ENCODE measurements at places on chromosomes 4 and X. TPM values are rescaled to one million over a fixed set of nuclear protein-coding genes. Genes with fewer than 3 reads are reported as not detected.

- peaks cover 37% of the 10 kb centered on the region for H3K36me3 ChIP-seq
- H3K27ac ChIP-seq = no peak overlapping the region
Observed at GRCh38 chr4:158877069-158877468, 108.2 kb downstream of the FNIP2 start.

DNA sequence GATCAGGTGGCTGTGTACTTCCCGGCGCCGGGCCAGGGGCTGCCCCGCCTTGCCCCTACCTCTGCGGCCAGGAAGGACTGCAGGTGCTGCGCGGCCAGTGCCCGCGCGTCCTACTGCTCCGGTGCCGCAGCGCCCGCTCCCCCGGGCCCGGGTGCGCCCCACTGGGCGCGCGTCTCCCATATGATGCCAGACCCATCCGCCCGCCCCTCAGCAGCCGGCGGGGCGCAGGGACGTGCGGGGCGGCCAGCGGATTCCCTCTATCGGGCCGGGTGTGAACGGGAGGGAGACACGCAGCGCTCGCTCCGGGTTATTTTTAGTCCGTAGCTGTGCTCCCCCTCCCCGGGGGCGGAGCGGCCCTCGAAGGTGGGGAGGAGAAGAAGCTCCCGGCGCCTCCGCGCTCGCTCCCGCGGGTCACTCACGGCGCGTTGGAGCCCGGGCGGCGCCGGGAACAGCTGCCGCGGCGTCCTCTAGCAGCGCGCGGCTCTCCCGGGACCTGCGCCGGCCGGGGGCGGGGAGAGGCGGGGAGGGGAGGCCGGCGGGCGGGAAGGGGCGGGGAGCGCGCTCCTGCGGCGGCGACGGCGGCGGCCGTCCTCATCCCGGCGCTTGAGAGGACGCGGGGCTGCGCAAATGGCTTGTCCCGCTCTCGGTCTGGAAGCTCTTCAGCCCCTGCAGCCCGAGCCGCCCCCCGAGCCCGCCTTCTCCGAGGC lies 103.6 kb downstream of the UCHL1 start:
- no peak overlapping the region for H3K27ac ChIP-seq
- H3K36me3 ChIP-seq = no peaks in the 10 kb centered on the region
- H3K4me3 ChIP-seq = no peak overlapping the region
- H3K4me1 ChIP-seq = no peaks in the 10 kb centered on the region

Gene CT47B1
- not detected for total RNA-seq

DNA sequence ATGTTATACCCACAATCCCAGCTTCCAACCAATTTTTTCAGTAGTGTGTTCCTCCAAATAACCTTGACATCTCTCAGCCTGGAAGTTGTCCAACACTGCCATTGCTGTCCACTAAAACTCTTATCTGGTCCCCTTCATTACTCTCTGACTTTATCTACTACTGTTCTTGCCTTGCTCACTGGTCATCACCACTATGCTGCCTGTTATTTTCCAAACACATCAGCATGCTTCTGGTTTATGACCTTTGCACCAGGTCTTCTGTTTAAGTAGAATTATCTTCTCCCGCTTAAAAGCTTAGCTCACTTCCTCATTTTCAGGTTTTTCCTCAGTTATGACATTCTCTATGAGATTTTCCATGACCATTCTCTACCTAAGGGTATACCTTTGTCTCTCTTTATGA lies 5.5 kb downstream of the ELMOD2 start:
- no peak overlapping the region for H3K4me3 ChIP-seq
- no peaks in the 10 kb centered on the region for H3K27me3 ChIP-seq
- H3K4me1 ChIP-seq = peaks cover 12% of the 10 kb centered on the region
- DNase-seq = no peak
- H3K36me3 ChIP-seq = peaks cover 12% of the 10 kb centered on the region
- H3K27ac ChIP-seq = no peak overlapping the region

DNA sequence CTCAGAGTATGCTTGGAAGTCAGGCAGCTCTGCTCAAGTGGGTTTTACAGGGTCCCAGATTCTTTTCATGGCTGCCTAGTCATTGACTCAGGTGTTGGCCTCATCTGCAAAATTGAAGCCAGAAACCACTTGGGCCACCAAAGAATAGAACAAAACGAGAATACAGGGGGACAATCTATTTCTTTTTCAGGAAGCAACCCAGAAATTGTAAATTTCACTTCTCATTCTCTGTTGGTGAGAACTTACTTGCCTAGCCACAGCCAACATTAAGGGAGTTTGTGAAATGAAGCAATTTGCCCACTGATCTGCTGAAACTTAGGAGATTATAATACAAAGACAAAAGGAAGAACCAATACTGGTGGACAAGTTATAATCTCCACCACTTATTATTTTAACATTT lies 8.6 kb upstream of the TKTL2 start:
- no peaks in the 10 kb centered on the region for H3K36me3 ChIP-seq
- no peak for DNase-seq
- no peak overlapping the region for H3K27ac ChIP-seq
- no peak overlapping the region for H3K4me3 ChIP-seq
- H3K27me3 ChIP-seq = peaks cover 12% of the 10 kb centered on the region

Gene ASB11
- total RNA-seq = not detected

Gene DYNLT3
- 15.3 TPM for total RNA-seq

DNA sequence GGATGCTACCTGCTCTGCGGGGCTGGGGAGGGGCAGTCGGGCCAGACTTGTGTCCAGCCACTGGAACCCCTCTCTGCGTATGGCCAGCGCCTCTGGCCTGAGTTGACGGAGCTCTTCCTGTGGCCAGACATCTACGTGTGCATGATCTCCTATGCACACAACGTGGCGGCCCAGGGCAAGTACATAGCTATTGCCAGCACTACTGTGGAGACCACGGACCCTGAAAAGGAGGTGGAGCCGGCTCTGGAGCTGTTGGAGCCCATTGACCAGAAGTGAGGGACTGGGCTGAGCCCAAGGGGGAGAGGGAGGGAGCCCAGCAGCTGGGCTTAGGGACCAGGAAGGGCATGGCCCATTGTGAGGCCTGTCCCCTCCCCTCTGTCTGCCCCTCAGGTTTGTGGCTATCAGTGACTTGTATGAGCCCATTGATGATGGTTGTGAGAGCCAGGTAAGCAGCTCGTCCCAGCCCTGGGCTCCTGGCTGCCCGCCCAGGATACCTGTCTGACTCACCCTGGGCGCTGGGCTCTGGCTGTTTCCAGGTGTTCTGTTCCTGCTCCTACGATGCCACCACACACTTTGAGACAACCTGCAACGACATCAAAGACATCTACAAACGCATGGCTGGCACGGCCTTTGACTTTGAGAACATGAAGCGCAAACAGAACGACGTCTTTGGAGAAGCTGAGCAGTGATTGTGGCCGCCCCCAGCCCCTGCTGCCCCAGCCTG lies 1.8 kb upstream of the FAM50A start:
- H3K4me1 ChIP-seq = no peaks in the 10 kb centered on the region
- H3K4me3 ChIP-seq = no peak overlapping the region
- DNase-seq = no peak
- peaks cover 10% of the 10 kb centered on the region for H3K36me3 ChIP-seq
- H3K27ac ChIP-seq = no peak overlapping the region
- H3K27me3 ChIP-seq = no peaks in the 10 kb centered on the region

DNA sequence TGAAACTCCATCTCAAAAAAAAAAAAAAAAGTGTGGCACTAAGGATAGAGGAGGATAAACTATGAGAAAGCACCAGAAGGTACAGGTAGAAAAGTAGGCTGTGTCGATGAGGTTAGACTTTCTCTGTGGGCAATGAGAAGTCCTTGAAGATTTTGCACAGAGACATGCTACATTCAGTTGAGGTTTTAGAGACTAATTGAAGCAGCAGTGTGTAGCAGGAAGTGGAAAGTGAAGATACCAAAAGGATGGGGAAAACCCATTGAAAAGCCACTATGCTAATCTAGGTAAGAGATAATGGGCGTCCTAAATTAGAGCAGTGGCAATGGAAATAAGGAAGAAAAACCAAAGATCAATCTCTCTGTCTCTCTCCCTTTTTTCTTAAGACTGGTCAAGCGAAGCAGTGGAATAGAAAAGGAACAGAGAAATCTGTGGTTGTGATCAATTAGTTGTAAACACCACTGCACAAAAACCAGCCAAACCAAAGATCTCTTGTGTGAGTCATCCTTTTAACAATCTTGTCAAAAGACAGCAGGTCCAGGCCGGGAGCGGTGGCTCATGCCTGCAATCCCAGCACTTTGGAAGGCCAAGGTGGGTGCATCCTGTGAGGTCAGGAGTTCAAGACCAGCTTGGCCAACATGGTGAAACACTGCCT lies 3.5 kb downstream of the SPINK2 start:
- H3K27ac ChIP-seq = peak overlapping the region; percentile 57
- H3K36me3 ChIP-seq = no peaks in the 10 kb centered on the region
- H3K27me3 ChIP-seq = peaks cover 50% of the 10 kb centered on the region
- no peak overlapping the region for H3K4me3 ChIP-seq

Gene ATOH1
- not detected for total RNA-seq

Gene CFAP99
- total RNA-seq = not detected

DNA sequence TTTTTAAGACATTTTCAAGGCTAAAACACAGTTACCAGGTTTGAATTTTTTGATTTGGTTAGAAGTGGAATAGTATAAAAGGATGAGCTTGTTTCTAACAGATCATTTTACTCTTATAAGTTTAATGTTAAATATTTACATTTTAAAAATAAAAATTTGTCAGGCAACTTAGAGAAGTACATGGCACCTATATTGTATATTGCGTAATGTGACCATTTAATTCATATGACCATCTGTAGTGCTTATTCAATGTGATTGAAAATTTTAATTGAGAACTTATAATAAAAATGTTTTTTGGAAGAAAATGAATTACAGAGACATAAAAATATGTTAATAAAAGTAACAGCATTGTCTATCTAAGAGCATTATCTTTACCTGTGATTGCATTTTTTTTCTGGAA lies 1632.4 kb downstream of the RPA4 start:
- no peaks in the 10 kb centered on the region for H3K4me1 ChIP-seq
- H3K27ac ChIP-seq = no peak overlapping the region
- no peak overlapping the region for H3K4me3 ChIP-seq
- H3K36me3 ChIP-seq = no peaks in the 10 kb centered on the region
- no peaks in the 10 kb centered on the region for H3K27me3 ChIP-seq

GRCh38 chr4:173489514-173489913 lies 40.5 kb downstream of the HAND2 start:
- no peak for DNase-seq
- H3K4me3 ChIP-seq = no peak overlapping the region
- H3K36me3 ChIP-seq = no peaks in the 10 kb centered on the region
- peaks cover 6% of the 10 kb centered on the region for H3K27me3 ChIP-seq

DNA sequence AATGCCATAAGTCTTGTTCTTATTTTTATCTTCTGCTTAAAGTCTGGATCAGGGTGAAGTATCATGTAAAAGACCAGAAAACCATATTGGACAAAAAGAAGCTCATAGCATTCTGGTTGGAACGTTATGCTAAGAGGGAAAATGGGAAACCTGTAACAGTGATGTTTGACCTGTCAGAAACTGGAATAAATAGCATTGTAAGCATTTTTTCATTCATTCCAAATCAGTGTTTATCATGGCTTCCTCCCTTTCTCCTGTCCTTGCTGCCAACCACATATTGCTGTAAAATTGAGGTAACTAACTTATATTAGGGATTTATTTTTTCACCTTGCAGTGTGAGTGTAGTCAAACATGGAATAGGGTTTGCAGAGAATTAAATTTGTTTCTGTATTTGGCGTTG lies 23.8 kb downstream of the MOSPD2 start:
- H3K27ac ChIP-seq = no peak overlapping the region
- no peak for DNase-seq
- peaks cover 20% of the 10 kb centered on the region for H3K36me3 ChIP-seq
- H3K27me3 ChIP-seq = no peaks in the 10 kb centered on the region

DNA sequence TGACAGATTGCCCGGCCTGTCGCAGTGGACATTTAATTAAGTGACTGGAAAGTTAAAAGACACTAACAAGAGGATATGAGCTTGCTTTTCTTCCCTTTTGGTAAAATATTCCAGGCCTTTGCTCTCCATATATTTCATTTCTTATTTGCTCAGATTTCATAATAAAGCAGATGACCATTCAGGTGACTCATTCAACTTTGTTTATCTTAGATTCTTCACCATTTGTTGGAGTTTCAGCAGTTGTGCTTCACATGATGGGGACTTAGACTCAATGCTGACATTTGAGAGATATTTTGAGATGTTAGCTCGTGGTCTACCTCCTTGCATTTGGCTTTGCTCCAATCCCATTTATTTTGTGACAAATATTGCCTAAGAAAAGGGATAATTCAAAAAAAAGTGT lies 312.2 kb downstream of the ARHGAP24 start:
- H3K27ac ChIP-seq = no peak overlapping the region
- H3K4me1 ChIP-seq = no peaks in the 10 kb centered on the region
- H3K4me3 ChIP-seq = no peak overlapping the region
- DNase-seq = no peak

GRCh38 chrX:119251386-119251785 lies 15.3 kb downstream of the PGRMC1 start:
- H3K36me3 ChIP-seq = no peaks in the 10 kb centered on the region
- no peak overlapping the region for H3K27ac ChIP-seq
- DNase-seq = no peak
- H3K4me3 ChIP-seq = no peak overlapping the region
- no peaks in the 10 kb centered on the region for H3K27me3 ChIP-seq
- H3K4me1 ChIP-seq = peaks cover 4% of the 10 kb centered on the region

Gene TMSB4X
- 6,612 TPM for total RNA-seq

GRCh38 chr4:55172694-55173287 lies 47.4 kb upstream of the KDR start:
- H3K27ac ChIP-seq = no peak overlapping the region
- H3K36me3 ChIP-seq = no peaks in the 10 kb centered on the region
- H3K4me1 ChIP-seq = no peaks in the 10 kb centered on the region
- no peak overlapping the region for H3K4me3 ChIP-seq

DNA sequence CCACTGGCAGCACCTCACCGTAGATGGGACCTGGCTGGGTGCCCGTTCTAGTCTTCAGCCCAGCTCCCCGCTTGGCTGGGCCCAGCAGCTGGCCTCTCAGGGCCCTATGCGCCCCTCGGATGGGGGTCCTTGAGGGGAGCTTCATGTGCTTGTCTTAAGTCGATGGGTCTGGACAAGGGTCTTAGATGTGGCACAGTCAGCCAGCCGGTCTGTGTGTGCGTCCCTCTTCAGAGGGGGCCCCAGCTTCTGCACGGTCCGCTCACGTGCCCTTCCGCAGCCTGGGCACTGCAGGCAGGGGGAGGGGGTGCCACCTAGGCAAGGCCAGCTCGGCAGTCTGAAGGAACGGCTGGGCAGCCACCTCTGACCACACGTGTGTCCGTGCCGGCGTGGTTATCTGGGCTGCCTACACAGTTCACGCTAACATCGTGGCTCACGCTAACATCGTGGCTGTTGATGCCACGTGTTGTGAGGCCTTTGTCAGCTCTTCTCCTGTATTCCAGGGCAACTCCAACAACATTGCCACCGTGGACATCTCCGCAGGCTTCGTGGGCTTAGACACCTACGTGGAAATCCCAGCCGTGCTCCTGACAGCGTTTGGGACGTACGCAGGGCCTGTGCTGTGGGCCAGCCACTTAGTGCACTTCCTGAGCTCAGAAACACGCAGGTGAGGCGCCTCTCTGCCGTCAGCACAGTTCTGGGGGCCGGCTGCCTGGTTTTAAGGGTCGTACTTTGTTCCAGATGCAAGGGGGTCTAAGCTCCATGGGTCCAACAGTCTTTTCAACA lies 34.5 kb downstream of the PIGG start:
- H3K27ac ChIP-seq = no peak overlapping the region
- H3K27me3 ChIP-seq = no peaks in the 10 kb centered on the region
- peaks cover 65% of the 10 kb centered on the region for H3K36me3 ChIP-seq
- H3K4me3 ChIP-seq = no peak overlapping the region
- H3K4me1 ChIP-seq = no peaks in the 10 kb centered on the region
